ENCODE measurements at places on chromosomes 7 and 10.
A peak's percentile ranks its signal among the peaks of the same experiment; 100 is the strongest.

- DNase-seq, result no peak
Measured at GRCh38 chr10:123741146-123741545, 75.0 kb downstream of the GPR26 start.

- peak; percentile 0 for DNase-seq
Measured at GRCh38 chr10:62554632-62555199, 180.5 kb downstream of the ZNF365 start.

GRCh38 chr10:72612203-72612826 is 13.6 kb downstream of the MICU1 start:
- peak; percentile 95 for DNase-seq

DNA sequence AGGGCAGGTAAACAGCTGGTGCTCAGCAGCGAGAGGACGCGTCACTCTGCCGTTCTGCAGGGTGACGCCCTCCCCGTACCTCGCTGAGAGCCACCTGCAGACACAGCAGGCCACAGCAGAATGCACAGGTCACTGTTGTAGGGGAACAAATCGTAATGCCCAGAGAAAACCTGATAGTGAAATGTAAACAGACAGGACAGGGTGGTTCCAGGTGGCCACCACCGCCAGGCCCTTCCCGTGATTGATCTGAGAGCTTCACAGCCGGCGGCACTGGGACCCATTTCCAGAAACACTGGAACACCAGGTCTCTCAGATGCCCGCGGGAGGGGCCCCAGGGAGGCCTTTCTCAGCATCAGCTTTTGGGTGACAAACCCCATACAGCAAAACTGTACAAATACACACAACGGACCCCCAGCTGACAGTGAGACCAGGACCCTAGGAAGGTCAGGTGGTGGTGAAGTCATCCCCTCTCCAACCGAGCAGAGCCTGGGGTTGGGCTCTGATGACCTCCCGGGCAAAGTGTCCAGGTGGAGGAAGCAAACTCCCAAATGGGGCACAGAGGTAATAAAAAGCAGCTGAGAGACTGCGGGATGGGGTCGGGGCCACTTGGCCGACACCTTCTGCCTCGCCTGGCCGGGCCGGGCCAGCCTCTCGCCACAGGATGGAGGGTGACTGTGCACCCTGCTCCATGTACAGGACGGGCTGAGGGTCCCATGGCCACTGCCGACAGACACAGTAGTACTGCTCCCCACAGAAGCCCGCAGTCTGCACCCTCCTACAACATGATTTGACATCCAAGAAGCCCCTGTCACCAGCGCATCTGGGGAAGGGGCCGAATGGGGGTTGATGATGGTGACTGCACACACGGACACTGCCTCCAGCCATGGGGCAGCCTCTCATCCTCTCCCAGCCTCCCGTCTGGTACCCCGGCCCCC is 4.6 kb downstream of the BHLHA15 start:
- DNase-seq, result no peak

- no peak for DNase-seq
Measured at GRCh38 chr7:111863269-111863668, 301.0 kb upstream of the IMMP2L start.

Data from NCI-H1105 treated with DMSO at 0.1 percent for 48 hours (cell line).